ENCODE measurements at places on chromosomes 16 and 17.

GRCh38 chr16:1438229-1439057 is 5.9 kb downstream of the CCDC154 start:
- no peak for DNase-seq

DNA sequence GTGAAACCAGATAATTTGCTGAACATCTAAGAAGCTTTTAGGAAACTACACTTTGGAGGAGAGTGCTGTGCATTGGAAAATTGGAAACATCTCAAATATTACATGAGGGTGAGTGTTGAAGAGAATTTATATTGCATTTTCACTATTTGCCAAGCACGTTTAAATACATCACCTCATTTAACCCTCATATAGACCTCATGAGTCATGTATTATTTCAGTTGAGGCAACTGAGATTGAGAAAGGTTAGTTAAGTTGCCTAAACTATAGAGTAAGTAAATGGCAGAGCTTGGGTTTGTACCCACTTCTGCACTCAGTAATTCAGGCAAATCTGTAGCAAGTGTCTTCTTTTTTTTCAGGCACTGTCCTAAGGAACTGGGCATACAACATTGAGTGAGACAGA is 3.7 kb upstream of the NLK start:
- no peak for DNase-seq

- DNase-seq, result no peak
These were observed 6.8 kb downstream of the PRCD start for GRCh38 chr17:76546556-76547182.

GRCh38 chr17:81223762-81224130 is 981 bp upstream of the CEP131 start:
- DNase-seq, result no peak

- DNase-seq, result no peak
These were observed 29.9 kb downstream of the DCUN1D3 start for GRCh38 chr16:20870122-20870820.

GRCh38 chr16:4937782-4938682 is 1.1 kb upstream of the PPL start:
- DNase-seq, result no peak

- DNase-seq, result no peak
These were observed 3.7 kb downstream of the TXNDC11 start for GRCh38 chr16:11738742-11739544.

GRCh38 chr16:82323171-82323570 is 153.1 kb upstream of the MPHOSPH6 start:
- no peak for DNase-seq
